Right ventricle myocardium superior (tissue), 1 donor: ENCODE measurements at places on chromosomes 13 and 19. TPM values are rescaled to one million over a fixed set of nuclear protein-coding genes. Genes with fewer than 3 reads are reported as not detected.

DNA sequence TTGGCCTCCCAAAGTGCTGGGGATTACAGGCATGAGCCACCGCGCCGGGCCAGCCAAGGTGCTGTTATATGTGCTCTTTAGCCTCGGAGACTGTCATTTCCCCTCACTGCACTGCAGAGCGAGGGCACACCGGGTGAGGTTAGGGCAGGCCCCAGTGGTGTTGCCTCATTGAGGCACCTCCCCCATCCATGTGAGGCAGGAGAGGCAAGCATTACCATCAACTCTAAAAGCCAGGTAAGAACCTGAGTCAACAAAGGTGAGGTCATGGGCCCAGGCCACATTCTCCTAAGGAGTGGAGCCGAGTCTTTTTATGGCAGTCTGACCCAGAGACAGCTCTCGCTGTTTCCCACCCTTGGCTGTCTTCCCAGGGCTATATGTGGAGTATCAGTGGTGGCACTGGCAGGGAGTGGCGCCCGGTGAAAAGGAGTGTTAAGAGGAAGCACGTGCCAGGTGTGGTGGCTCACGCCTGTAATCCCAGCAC is 10.9 kb downstream of the B3GNT8 start:
- DNase-seq = no peak

DNA sequence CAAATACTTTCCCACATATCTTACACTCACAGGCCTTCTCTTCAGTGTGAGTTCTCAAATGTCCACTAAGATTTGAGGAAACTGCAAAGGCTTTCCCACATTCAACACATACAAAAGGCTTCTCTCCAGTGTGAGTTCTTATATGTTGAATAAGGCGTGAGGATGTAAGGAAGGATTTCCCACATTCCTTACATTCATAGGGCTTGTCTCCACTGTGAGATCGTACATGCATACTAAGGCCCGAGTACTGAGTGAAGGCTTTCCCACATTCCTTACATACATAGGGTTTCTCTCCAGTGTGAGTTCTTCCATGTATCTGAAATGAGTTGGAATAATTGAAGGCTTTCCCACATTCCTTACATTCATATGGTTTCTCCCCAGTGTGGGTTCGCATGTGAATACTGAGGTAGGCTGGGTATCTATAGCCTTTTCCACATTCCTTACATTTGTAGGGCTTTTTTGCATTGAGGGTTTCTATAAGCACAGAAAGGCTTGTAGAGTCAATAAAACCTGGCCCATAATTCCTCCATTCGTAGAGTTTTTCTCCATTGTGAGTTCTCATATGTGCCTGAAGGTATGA is 9.6 kb downstream of the ZNF426 start:
- no peak for DNase-seq

DNA sequence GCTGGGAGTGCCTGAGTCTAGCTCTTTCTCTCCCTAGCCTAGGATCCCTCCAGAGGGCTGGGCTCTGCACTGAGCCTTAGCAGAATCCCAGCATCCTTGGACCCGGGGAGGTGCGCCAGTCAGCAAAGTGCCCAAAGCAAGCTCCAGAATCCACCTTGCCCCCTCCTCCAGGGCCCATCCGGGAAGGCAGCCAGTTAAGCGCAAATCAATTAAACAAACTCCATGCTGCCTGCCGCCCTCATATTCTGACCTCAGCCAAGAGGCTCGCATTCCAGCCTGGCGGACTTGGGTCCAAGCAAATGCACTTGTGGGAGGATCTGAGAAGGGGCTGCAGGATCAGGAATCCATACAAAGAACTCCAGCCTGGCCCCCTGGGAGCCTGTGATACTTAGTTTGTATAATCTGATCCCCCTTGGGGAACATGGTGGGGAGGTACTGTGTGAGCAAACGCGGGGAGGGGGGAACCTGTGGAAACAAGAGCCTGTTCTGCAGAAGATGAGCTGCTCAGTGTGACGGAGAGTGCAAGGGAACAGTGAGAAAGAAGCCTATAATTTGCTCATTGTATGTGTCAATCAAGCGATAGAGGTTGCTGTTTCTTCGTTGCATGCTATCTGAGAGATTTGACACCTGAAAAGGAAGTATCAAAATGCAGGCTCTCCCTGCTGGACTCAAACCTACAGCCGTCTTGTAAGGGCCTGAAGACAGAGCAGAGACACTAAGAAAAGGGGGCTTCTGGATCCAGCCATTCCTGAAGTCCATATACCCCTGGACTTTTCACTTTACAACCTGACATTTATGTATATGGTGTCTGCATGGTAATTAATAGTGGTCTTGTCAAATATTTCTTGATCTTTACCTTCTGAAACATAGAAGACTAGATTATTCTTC is 29.4 kb downstream of the ZNRF4 start:
- DNase-seq = peak; percentile 4

DNA sequence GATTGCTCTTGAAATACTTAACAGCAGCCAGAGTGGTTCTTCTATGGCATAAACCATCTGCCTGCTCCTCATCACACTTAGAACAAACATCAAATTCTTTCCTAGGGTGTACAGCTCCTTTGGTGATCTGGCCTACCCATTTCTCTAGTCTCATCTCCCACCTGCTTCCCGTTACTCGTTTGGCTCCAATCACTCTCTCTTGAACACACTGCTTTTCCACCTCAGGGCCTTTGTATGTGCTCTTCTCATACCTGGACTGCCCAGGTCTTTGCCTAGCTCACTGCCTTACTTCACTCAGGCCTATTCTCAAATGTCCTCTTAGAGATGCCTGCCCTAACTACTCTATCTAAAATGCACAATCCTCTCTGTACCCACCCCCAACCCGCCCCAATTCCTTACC is 100.5 kb downstream of the KCNRG start:
- DNase-seq = no peak

The SHISA2 gene
- 0.11 TPM for total RNA-seq

The IQCN gene
- 0.35 TPM for total RNA-seq

DNA sequence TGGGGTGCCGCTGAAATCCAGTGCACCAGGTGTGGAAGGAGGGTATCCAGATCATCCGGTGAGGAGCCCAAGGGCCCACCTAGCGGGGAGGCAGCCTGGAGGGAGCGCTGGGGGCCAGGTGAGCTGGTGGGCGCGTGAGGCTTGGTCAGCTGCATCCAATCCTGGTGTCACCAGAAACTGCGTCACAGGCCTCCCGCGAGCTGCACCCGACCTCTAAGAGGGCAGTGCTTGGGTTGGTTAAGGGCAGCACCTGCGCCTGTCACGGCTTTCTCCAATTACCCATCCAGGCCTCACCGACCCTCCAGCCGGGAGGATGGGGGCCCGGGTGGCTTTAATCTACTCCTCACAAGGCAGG is 284 bp downstream of the RNF17 start:
- DNase-seq = no peak

GRCh38 chr19:47790398-47790814 is 11.9 kb downstream of the SELENOW start:
- DNase-seq = peak; percentile 90

DNA sequence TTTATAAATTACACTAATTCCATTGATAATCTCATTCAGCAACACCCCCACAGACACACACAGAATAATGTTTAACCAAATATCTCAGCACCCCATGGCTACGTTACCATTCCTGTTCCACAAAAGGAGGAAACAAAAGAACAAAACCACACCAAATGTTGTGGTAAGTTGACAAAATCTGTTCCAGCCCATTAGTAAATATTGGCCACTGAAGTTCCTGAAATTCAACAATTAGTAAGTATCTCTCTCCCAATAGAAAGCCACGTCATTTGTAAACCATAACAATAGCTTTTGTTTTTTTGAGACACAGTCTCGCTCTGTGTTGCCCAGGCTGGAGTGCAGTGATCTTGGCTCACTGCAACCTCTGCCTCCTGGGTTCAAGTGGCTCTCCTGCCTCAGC is 2.3 kb upstream of the FCAR start:
- no peak for DNase-seq

The GNA15 gene
- 2.8 TPM for total RNA-seq

The ZIK1 gene
- total RNA-seq = 3.8 TPM

DNA sequence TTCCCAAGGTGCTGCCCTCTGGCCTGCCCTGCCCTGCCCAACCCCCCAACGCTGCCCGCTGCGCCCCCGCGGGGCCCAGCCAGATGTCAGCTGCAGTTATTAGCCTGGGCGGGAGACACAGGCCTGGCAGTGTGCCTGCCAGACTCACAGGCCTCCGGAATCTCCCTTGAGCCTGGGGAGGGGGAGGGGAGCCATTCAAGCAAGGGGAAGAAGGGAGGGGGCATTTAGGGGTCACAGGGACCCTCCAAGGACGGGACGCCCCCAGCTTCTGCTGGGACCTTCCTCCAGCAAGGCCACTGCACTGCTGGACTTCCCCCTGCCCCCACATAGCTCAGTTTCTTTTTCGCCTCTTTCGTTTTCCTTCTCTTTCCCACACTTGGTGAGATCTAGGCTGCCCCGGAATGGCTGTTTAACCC is 2.6 kb upstream of the JUNB start:
- peak; percentile 92 for DNase-seq

DNA sequence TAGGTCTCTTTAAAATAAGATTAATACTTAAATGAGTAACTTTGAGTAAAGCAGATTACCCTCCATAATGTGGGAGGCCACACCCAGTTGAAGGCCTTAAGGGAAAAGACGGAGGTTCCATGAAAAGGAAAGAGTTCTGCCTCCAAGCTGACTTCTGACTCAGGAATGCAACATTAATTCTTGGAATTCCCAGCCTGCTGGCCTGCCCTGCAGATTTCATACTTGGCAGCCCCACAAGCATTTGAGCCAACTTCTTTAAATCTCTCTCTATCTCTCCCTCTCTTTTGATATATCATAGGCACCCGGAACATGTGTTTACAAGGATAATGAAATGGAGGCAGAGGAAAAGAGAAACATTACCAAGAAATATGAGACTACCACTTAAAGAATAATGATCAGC is 902.3 kb upstream of the MIR17HG start:
- DNase-seq = no peak

The PNMA8A gene
- total RNA-seq = 7.3 TPM

The C13orf46 gene
- total RNA-seq = 0.32 TPM

The MTUS2 gene
- total RNA-seq = 118 TPM

- peak; percentile 94 for DNase-seq
These were observed at the start of gene LYL1 for GRCh38 chr19:13102666-13103580. Gene LYL1 (minus strand): TSS chr19:13102858. CDS start chr19:13101171, 1,687 bp downstream.

The SCGB2B2 gene
- total RNA-seq = 0.13 TPM

- peak; percentile 29 for DNase-seq
These were observed 2.2 kb upstream of the PRKD2 start for GRCh38 chr19:46718934-46719622.

- DNase-seq = no peak
These were observed 112.6 kb downstream of the KCNRG start for GRCh38 chr13:50127726-50128291.

DNA sequence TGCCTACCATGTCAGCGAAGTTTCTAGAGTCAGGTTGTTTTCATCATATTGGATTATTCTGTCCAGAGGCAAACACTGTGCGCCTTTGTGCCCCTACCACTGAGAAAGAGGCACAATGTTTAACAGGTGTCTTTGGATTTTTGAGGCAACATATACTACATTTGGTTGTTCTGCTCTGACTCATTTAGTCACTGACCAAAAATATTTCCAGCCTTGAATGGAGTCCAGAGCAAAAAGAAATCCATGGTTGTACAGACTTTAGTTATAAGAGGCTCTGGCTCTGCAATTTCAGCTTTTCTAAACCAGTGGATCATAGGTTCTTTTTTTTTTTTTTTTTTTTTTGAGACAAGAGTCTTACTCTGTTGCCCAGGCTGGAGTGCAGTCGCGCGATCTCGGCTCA is 35.7 kb downstream of the LACC1 start:
- DNase-seq = no peak

DNA sequence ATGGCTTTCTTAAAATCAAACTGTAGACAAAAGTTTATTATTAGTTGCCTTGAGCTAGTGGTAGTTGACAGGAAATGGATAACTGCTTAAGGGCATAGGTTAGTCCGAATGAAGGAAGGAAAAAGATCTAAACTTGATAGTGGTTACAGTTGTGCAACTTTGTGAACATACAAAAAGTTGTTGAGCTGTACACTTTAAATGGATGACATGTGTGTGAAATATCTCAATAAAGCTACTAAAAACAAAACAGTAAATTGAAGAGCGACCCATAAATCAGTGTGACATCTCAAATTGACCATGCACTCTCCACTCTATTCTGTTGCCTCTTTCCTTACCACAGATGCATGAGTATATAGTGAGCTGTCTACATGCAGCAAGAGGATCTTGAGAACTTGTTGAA is 1757.8 kb downstream of the PCDH9 start:
- DNase-seq = no peak

DNA sequence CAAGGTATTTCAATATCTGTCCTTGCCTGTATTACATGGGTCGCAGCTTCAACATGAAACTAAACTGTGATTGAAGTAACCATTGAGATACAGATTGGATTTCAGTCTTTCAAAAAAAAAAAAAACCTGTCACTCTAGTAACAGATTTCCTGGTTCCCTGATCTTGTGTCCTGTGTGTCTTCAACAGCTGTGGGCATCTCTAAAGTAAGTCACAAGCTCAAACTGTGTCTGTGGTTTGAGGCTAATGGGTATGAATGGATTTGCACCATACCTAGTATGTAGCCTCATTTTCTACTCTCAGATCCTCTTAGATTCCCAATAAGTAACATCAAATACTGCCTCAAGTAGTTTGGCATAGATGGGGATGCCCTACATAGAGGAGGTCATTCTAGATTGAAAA is 300.1 kb downstream of the COG6 start:
- no peak for DNase-seq

- no peak for DNase-seq
These were observed 74.3 kb upstream of the ARHGEF7 start for GRCh38 chr13:111040830-111041229.
